ENCODE measurements at places on chromosomes 16 and 17.
A peak's percentile ranks its signal among the peaks of the same experiment; 100 is the strongest.

DNA sequence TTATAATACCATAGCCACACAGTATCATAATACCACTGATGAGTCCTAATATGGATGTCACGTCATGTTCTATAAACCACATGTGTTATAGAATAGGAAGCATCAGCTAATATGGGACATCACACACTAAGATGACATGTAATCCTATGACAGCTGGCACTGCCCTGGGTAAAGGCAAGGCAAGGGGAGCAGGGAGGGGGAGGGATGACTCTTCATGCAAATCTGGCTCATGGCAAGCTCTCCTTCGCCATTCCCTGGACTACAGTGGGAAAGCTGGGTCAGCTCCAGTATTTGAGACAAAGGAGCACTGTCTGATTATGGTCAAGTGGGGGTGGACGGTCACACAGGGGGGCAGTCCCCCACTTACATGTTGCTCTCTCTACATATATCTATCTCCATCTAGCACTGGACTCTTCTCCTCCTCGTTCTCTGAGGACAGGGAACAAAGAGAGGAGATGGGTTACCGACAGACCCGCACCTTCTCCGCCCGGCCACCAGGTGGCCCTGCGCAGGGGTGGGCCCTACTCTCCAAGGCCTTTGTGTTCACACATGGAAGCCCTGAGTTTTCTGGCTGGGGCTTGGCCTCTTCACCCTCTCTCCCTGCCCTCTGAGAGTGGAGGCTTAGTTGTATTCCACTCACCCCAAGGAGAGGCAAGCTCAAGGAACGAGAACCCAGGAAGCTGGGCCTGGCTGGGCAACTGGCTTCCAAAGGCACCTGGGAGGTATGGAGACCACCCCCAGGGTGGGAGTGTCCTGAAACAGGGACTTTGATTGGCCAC is 23.4 kb upstream of the MPO start:
- peak; percentile 64 for DNase-seq

- no peak for DNase-seq
Observed at GRCh38 chr17:69228018-69228417, 606 bp downstream of the ABCA10 start.

GRCh38 chr16:361872-362701 is 8.3 kb downstream of the MRPL28 start:
- DNase-seq, result peak; percentile 78

GRCh38 chr17:76948726-76949342 is 80.6 kb downstream of the MGAT5B start:
- DNase-seq, result no peak

DNA sequence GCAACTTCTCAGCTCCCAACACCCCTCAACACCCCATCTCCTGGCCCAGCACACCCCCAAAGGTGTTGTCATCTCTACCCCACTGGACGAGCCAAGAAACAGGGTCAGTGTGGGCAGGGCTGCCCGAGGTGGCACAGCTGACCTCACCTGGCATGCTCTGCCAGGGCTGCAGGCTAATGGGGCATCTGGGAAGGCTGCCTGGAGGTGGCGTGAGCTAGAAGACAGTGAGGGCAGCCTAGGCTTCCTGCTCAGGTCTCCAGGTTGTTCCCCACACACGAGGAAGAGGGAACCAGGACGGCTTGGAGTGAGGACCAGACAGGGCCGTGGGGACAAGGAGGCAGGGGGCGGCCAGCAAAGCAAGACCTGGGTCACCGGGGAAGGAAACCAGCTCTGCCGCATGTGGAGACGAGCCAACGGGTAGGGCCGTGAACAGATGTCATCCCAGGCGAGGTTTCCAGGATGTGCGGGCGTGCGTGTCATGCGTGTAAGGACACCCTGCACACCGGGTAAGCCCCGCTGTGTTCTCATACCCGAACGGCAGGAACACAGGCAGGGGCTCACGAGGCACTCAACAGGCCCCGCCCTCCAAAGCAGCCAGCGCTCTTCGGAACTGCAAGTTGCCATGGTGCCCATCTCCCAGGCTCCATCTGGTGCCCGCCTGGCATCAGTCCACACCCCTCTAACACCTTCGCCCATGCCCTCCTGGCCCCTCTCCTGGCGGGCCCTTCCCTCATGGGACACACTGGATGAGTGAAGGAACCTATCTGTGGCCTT is 29.6 kb upstream of the PVALEF start:
- DNase-seq, result no peak

- no peak for DNase-seq
Observed at GRCh38 chr16:73743665-73744496, 552.7 kb upstream of the PSMD7 start.

GRCh38 chr17:46818316-46818928 is at the start of gene WNT3:
Gene WNT3, minus strand, starts transcription at chr17:46818692. Its CDS starts 95 bp downstream, at chr17:46818597.
- no peak for DNase-seq

- no peak for DNase-seq
Observed at GRCh38 chr16:66447491-66447890, 20.4 kb downstream of the BEAN1 start.

DNA sequence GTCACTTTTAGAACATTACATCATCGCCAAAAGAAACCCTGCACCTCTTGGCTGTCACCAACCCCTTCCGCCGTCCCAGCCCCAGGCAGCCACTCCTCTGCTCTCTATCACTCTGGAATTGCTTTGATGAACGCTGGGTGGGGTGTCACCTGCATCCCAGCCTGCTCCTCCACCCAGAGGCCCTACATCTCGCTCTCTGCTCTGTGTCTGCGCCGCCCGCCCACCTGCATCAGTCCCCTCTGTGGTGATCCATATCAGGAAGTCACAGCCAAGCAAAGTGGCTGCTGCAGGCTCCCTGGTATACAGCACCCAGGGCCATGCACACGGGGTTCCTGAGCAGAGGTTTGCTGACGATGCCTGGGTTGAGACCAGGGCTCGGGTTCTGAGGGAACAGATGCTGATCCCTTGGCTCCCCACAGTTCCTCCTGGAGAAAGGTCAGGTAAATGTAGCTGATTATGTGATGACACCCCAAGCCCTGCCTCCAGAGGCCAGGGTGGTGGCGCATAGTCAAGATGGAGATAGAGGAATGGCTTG is 30.8 kb downstream of the MPRIP start:
- no peak for DNase-seq

- no peak for DNase-seq
Observed at GRCh38 chr16:54651440-54652195, 279.0 kb upstream of the IRX5 start.

All from hepatic stellate cell (primary cell).